ENCODE measurements at places on chromosomes 7 and 10.

- peak; percentile 38 for DNase-seq
Observed at GRCh38 chr10:89392974-89393373, 551 bp downstream of the IFIT1 start.

GRCh38 chr7:30112103-30112713 lies 22.6 kb upstream of the MTURN start:
- no peak for DNase-seq

DNA sequence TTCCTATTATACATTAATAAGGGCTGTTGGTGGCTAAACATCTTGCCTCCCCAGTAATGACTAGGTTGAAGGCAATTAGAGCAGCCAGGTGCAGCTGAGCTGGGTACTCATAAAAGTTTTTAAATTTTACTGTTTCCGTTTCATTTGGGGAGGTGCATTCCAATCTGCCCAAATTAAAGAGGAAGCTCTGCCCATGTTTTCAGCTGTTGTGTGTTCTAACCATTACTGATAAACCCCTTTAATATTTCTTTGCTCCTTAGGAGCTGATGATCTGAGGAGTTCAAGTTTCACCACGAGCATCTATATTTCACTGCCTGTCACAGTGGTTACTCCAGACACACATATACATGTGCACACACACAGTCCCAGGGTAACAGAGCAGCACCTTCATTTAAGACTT lies 94.4 kb downstream of the JAZF1 start:
- DNase-seq, result no peak

DNA sequence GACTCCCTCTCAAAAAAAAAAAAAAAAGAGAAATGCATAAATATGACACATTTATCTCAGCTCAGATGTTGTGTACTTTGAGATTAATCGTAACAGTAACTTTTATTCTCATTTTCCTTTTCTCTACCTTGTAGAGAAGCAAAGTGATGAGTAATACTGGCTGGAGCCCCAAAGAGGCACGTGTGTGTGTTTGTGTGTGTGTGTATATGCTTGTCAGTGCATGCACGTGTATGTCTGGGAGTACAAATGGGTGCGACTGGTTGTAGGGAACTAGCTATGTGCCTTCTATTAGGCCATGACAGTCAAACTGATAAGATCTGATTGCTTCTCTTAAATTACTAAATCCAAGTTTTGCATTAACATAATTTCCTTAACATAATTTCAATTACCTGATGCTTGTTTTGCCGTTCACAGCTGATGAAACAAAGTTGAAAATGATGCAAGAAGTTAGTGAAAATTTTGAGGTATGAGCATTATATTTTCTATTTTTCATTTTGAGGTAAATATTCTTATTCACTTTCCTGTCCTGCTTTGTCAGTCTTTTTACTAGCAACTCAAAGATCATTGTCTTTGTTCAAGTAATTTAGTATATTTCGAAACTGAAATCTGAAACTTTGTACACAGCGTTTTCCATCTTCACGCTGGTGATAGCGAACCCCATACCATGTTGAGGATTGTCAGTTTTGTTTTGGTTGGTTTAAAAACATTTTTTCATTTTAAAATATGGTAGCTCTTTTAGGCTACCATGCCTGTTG lies 3.4 kb downstream of the TRRAP start:
- DNase-seq, result no peak

GRCh38 chr7:121271098-121271497 lies 57.7 kb upstream of the WNT16 start:
- no peak for DNase-seq

GRCh38 chr10:24701447-24701846 lies 22.2 kb downstream of the ARHGAP21 start:
- DNase-seq, result no peak

DNA sequence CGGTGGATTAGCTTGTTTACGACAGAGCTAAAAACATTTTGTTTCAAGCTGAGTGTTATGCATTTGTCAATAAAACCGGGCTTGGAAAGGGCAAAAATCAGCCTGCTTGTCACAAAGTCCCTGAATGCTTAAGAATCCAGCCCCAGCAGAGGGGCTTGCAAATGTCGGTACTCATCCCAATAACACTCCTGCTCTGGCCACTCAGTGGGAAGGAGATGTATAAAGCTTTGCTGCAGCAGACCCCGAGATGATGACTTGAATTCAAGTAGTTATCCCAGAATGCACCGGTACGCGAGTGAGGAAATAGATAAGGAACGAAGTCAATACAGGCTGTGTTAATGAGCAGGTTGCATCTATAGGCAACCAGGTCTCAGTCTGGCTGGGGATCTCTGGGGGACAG lies 662.3 kb downstream of the CCSER2 start:
- no peak for DNase-seq

- DNase-seq, result no peak
Observed at GRCh38 chr10:85492684-85493083, 873.9 kb downstream of the GRID1 start.
